B cell (primary cell): ENCODE measurements at places on chromosomes 16 and 17. TPM values are rescaled to one million over a fixed set of nuclear protein-coding genes. Genes with fewer than 3 reads are reported as not detected.

DNA sequence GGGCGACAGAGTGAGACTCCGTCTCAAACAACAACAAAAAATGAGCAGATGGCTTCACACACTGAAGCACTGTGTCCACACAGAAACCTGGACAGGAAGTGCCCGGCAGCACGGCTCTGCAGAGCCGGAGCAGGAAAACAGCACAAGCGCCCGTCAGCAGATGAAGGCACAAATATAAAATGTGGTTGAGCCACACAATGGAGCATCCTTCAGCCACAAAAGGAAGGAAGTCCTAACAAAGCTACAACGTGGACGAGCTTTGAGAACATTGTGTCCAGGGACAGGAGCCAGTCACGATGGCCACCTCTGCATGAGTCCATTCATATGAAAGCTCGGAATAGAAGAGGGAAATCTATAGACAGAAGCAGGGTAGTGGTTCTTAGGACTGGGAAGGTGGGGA lies 15.7 kb downstream of the RHBDF2 start:
- H3K4me3 ChIP-seq: no peak overlapping the region
- no peaks in the 10 kb centered on the region for H3K36me3 ChIP-seq
- H3K27me3 ChIP-seq: no peaks in the 10 kb centered on the region
- H3K27ac ChIP-seq: peak overlapping the region; percentile 63
- no peak for DNase-seq

DNA sequence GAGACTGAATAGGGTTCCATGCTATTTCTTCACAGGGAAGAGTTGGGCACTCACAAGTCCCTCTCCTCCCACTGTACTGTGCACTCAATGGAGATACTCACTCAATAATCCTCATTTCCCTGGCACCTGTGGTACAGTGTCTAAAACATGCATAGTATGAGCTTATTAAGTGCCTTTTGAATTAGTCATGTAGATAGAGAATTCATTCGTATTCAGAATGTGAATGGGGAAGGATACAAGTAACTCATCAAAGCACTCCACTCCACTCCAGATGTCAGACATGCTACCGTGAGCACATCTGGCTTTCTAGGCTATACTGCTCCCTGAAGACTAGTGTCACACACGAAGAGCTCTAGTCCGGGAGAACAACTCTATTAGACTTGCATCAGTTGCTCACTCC lies 6.3 kb downstream of the C17orf75 start:
- H3K4me1 ChIP-seq: no peaks in the 10 kb centered on the region
- no peak overlapping the region for H3K27ac ChIP-seq
- no peaks in the 10 kb centered on the region for H3K36me3 ChIP-seq
- H3K4me3 ChIP-seq: no peak overlapping the region
- DNase-seq: no peak

- H3K36me3 ChIP-seq: no peaks in the 10 kb centered on the region
- peak overlapping the region; percentile 98 for H3K27ac ChIP-seq
- H3K4me3 ChIP-seq: peak overlapping the region; percentile 87
- no peak for DNase-seq
- no peaks in the 10 kb centered on the region for H3K27me3 ChIP-seq
- peaks cover 23% of the 10 kb centered on the region for H3K4me1 ChIP-seq
Observed at GRCh38 chr16:28821874-28822519, 802 bp upstream of the ATXN2L start.

DNA sequence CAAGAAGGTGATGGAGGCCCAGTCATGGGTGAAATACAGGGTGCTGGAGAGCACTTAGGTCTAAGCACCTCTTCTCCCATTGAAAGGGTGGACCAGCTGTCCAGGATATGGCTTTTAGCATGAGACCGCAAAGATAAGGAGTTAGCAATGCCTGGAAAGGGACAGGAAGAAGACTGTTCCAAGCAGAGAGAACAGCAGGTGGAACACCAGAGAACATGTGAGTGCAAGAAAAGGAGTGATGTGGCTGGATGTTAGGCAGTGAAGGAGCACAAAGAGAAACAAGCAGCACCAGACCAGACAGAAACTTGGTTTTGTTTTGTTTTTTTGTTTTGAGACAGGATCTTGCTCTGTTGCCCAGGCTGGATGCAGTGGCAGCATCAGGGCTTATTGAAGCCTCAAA lies 45.4 kb upstream of the CCL1 start:
- no peaks in the 10 kb centered on the region for H3K36me3 ChIP-seq
- DNase-seq: no peak
- no peaks in the 10 kb centered on the region for H3K27me3 ChIP-seq
- H3K4me1 ChIP-seq: no peaks in the 10 kb centered on the region
- no peak overlapping the region for H3K27ac ChIP-seq

DNA sequence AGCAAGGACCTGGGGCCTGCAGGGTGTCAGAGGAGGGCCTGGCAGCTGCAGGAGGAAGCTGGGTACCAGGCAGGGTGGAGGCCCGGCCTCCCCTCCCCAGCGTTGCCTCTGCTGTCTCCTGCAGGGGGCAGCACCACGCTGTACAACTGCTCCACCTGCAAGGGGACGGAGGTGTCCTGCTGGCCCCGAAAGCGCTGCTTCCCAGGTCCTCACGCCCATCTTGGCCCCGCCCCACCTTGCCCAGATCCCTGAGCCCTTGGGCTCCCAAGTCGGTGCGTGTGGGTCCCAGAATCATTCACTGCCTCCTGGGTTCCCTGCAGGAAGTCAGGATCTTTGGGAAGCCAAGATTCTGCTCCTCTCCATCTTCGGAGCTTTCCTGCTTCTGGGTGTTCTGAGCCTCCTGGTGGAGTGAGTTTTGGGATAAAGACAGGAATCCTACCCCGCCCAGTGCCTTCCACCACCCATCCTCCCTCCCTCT lies 1.2 kb downstream of the TMEM95 start:
- H3K27ac ChIP-seq: no peak overlapping the region
- DNase-seq: peak; percentile 88
- H3K4me1 ChIP-seq: peaks cover 11% of the 10 kb centered on the region
- no peak overlapping the region for H3K4me3 ChIP-seq
- H3K27me3 ChIP-seq: no peaks in the 10 kb centered on the region

GRCh38 chr16:80449392-80449791 lies 91.4 kb upstream of the DYNLRB2 start:
- H3K27ac ChIP-seq: no peak overlapping the region
- H3K36me3 ChIP-seq: no peaks in the 10 kb centered on the region
- DNase-seq: no peak
- no peaks in the 10 kb centered on the region for H3K4me1 ChIP-seq
- peaks cover 10% of the 10 kb centered on the region for H3K27me3 ChIP-seq

- H3K36me3 ChIP-seq: peaks cover 3% of the 10 kb centered on the region
- H3K4me3 ChIP-seq: no peak overlapping the region
- no peak for DNase-seq
- peaks cover 6% of the 10 kb centered on the region for H3K4me1 ChIP-seq
- H3K27me3 ChIP-seq: no peaks in the 10 kb centered on the region
Observed at GRCh38 chr16:30723725-30724355, 24.4 kb upstream of the PHKG2 start.

- no peaks in the 10 kb centered on the region for H3K36me3 ChIP-seq
- H3K4me1 ChIP-seq: peaks cover 36% of the 10 kb centered on the region
- no peak for DNase-seq
Observed at GRCh38 chr16:56632848-56633365, 448 bp downstream of the MT1M start.

- H3K4me1 ChIP-seq: peaks cover 20% of the 10 kb centered on the region
- H3K27me3 ChIP-seq: no peaks in the 10 kb centered on the region
- DNase-seq: no peak
- no peak overlapping the region for H3K4me3 ChIP-seq
Observed at GRCh38 chr17:62716834-62717588, 89.5 kb downstream of the MRC2 start.

GRCh38 chr16:24748242-24748641 lies 18.8 kb downstream of the TNRC6A start:
- peaks cover 8% of the 10 kb centered on the region for H3K4me1 ChIP-seq
- no peak overlapping the region for H3K27ac ChIP-seq
- no peaks in the 10 kb centered on the region for H3K27me3 ChIP-seq
- DNase-seq: no peak
- H3K4me3 ChIP-seq: no peak overlapping the region

DNA sequence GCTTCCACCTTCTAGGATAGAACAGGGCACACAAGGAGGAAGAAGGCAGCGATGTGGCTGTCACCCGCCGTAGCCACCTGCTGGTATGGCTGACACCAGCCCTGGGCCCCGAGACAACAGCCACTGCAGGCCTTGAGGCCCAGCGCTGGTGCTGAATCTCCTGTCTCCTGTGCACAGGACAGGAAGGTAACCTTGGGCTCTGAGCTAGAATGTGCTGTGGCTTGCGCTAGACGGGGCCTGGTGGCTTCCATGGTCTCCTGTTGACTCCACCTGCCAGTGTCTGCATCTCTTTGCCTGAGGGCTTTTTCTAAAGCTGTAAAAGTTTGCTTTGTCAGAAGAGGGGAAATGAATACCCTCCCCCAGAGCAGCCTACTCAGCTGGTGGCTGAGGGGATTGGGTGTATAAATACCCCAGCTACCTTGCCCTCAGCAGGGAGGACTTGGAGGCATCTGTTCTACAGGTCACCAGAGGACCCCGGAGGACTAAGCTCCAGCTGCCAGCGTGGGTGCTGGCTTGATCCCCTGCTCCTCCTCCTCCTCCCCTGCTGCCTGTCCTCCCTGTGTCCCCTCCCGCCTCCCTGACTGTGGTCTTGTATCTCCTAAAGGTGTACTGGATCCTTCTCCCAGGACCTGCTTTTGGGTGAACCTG lies 76.1 kb upstream of the SDK2 start:
- no peak overlapping the region for H3K27ac ChIP-seq
- DNase-seq: no peak
- H3K4me1 ChIP-seq: peaks cover 13% of the 10 kb centered on the region
- H3K4me3 ChIP-seq: no peak overlapping the region
- H3K27me3 ChIP-seq: peaks cover 4% of the 10 kb centered on the region

DNA sequence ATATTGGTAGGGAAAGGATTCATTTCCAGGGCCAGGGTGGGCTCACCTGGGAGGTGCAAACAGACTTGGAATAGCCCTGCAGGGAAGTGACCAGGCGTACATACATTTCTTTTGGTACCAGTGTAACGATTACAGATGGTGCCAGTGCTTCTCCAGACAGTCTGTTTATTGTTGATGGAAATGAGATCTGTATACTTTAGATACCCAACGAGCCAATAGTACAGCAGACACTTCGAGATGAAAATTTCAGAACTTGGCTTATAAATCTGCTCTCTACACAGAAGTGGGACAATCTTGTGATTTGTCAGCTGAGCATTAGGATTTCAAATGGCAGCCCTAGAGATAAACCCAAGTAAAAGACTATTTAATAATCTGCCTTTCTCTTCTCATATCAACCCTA lies 57.9 kb downstream of the HS3ST2 start:
- DNase-seq: no peak
- H3K4me1 ChIP-seq: no peaks in the 10 kb centered on the region
- H3K4me3 ChIP-seq: no peak overlapping the region

- H3K36me3 ChIP-seq: no peaks in the 10 kb centered on the region
- peaks cover 84% of the 10 kb centered on the region for H3K27me3 ChIP-seq
- H3K4me3 ChIP-seq: no peak overlapping the region
- DNase-seq: no peak
Observed at GRCh38 chr17:61455324-61456060, 3.3 kb downstream of the TBX4 start.

DNA sequence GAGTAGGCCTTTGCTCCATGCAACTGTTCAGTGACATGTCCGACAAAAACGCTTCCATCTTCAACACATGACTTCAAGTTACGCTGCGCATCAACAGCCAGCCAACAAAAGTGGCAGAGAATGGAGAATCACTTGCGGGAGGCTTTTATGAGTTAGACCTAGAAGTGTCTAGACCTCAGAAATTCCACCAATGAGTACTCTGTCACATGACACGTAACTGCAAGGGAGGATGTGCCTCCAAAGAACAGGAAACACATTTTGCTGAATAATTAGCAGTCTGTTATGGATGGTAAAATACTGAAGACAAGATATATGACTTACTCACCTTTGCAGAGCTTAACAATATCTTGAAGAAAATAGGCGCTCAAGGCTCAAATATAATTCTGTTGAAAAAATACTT lies 62.1 kb downstream of the MYO1D start:
- no peak overlapping the region for H3K4me3 ChIP-seq
- DNase-seq: no peak
- no peaks in the 10 kb centered on the region for H3K36me3 ChIP-seq
- H3K4me1 ChIP-seq: no peaks in the 10 kb centered on the region

DNA sequence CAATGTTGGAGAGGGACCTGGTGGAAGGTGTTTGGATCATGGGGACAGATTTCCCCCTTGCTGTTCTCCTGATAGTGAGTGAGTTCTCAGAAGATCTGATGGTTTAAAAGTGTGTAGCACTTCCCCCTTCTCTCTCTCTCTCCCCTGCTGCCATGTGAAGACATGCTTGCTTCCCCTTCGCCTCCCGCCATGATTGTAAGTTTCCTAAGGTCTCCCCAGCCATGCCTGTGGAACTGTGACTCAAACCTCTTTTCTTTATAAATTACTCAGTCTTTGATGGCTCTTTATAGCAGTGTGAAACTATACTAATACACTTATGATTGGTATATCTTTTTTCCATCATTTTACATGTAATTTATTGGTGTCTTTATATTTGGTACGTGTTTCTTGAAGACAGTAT lies 13.4 kb downstream of the ADGRG5 start:
- H3K27me3 ChIP-seq: no peaks in the 10 kb centered on the region
- peaks cover 37% of the 10 kb centered on the region for H3K36me3 ChIP-seq
- H3K27ac ChIP-seq: no peak overlapping the region
- no peak overlapping the region for H3K4me3 ChIP-seq
- H3K4me1 ChIP-seq: peaks cover 21% of the 10 kb centered on the region

DNA sequence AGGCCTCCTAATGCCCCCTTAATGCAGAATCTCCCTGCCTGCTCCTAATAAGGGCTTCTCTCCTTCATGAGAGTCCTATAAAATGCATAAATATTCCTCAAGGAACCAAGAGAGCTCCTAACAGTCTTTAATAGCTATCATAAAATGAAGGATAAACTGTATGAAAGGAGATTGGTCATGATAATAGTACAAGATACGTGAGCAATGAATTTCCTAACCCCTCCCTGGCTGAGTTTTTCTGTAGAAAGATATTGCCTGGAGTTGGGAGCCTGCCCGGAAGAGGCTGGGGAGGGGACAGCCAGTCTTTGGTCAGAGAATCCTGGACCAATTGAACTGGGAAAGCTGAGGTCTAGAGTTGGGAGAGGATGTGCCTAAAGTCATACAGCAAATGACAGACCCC lies 321.9 kb upstream of the CDH5 start:
- H3K36me3 ChIP-seq: no peaks in the 10 kb centered on the region
- DNase-seq: no peak
- H3K27ac ChIP-seq: no peak overlapping the region
- H3K27me3 ChIP-seq: no peaks in the 10 kb centered on the region
- H3K4me3 ChIP-seq: no peak overlapping the region
- H3K4me1 ChIP-seq: no peaks in the 10 kb centered on the region

CYGB gene
- 2.7 and 3.0 TPM in 2 replicates for total RNA-seq

MARVELD3 gene
- total RNA-seq: not detected in 2 replicates

SNX20 gene
- total RNA-seq: 43.0 and 47.7 TPM in 2 replicates

PRDM7 gene
- total RNA-seq: not detected in 2 replicates

PRR11 gene
- total RNA-seq: 0.75 and 1.5 TPM in 2 replicates

TMEM114 gene
- total RNA-seq: not detected in 2 replicates

CCL8 gene
- not detected in 2 replicates for total RNA-seq

DOK4 gene
- 0.73 and 1.6 TPM in 2 replicates for total RNA-seq
